ENCODE measurements at places on chromosomes 4 and X. TPM values are rescaled to one million over a fixed set of nuclear protein-coding genes. Genes with fewer than 3 reads are reported as not detected.

DNA sequence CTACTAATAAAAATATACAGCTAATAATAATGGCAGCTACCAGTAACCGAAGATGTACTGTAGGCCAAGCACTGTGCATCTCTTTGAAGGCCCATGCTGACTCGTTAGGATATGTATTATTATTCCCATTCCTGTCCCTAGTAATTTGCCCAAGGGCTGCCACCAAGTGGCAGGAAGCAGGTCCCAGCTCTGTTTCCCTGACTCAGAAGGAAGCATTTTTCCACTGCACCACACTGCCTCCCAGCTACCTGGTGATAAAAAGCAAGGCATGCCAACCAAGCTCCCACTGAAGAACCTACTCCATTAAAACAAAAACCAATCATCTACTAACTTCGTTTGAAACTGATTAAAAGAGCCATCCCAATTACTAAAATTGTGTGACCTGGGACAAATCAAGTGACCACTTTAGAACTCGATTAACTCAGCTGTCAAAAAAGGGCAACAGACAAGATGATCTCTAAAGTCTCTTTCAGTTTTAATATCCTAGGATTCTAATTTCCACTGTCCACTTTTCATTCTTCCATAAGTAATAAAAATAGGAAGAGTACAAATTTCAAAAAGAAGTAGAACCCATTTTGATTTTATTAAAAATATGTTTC, 24.3 kb upstream of the PGM2 start:
- H3K27me3 ChIP-seq = no peaks in the 10 kb centered on the region
- H3K4me3 ChIP-seq = no peak overlapping the region
- no peaks in the 10 kb centered on the region for H3K36me3 ChIP-seq
- no peak overlapping the region for H3K27ac ChIP-seq
- no peaks in the 10 kb centered on the region for H3K4me1 ChIP-seq
- DNase-seq = no peak

DNA sequence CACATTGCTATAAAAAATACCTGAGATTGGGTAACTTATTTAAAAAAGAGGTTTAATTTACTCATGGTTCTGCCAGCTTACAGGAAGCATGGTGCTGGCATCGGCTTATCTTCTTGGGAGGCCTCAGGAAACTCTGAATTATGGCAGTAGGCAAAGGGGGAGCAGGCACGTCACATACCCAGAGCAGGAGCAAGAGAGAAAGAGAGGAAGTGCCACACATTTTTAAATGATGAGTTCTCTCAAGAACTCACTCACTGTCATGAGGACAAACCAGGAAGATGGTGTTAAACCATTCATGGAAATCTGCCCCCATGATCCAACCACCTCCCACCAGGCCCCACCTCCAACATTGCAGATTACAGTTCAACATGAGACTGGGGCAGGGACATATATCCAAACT, 10.0 kb upstream of the AFF1 start:
- H3K4me3 ChIP-seq = no peak overlapping the region
- H3K4me1 ChIP-seq = no peaks in the 10 kb centered on the region
- H3K27me3 ChIP-seq = no peaks in the 10 kb centered on the region
- H3K36me3 ChIP-seq = no peaks in the 10 kb centered on the region
- H3K27ac ChIP-seq = no peak overlapping the region

GRCh38 chr4:153676984-153677383, 7.1 kb upstream of the TLR2 start:
- no peak overlapping the region for H3K4me3 ChIP-seq
- H3K27me3 ChIP-seq = no peaks in the 10 kb centered on the region
- DNase-seq = no peak
- no peak overlapping the region for H3K27ac ChIP-seq
- H3K36me3 ChIP-seq = no peaks in the 10 kb centered on the region
- no peaks in the 10 kb centered on the region for H3K4me1 ChIP-seq

GRCh38 chr4:87974856-87975462, 555 bp upstream of the SPP1 start:
- H3K27me3 ChIP-seq = peaks cover 3% of the 10 kb centered on the region
- peaks cover 8% of the 10 kb centered on the region for H3K4me1 ChIP-seq
- DNase-seq = no peak
- no peak overlapping the region for H3K4me3 ChIP-seq

DNA sequence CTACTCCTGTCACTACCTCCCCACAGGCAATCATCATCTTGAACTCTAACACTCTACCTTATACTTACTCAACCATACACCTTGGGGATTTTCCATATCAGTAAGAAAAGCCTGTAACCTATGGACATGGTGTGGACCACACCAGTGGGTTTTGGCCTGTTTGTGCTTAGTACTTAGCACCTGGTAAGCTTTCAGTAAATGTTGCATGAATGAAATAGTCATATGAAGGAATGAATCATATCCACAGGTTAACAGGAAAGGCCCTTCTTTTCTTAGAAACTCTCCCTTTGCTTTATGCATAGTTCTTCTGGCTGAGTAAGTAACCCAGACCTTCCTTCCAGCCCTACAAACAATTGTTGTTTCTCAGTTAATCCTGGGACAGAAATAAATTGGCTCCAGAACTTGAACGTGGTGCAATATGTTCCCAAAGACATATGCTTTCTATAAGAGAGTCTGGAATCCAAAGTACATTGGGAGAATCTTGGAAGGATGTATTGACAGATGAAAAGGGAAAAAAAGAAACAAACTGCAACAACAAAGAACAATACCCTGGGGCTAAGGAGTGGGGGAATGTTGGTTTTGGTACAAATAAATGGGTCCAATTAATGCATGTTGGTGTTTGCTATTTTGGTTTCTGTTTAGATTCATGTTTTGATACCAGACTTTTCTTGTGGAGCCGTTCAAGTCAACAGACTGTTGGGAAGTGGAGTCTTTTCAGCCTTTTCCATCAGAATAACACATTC, 27.8 kb downstream of the RASL11B start:
- no peaks in the 10 kb centered on the region for H3K36me3 ChIP-seq
- H3K27me3 ChIP-seq = no peaks in the 10 kb centered on the region
- no peak overlapping the region for H3K4me3 ChIP-seq
- no peaks in the 10 kb centered on the region for H3K4me1 ChIP-seq

DNA sequence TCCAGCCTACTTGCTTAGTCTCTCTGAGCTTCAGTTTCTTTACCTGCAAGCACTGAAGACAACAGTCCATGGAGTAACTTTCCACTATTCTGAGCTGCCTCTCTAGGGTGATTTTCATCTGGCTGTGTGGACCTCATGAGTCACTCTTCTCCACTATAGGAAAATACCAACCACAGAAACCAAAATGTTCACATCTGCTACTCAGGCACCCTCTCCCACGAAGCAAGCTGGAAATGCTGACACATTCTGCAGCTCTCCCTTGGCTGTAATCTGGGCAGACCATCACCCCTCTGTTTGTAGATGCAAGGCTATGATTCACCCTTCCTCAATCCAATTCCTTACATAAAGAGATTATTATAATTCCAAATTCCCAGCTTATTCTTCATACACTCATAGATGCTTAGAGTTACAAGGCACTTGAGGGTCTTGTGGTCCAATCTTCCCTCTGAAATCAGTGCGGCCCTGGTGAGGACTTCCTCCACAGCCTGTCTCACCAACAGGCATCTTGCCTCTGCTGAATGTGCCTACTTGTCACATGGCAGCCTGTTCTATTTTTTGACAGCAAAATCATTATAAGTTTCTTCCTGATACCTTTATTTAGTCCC, 97.0 kb upstream of the LNX1 start:
- H3K27ac ChIP-seq = no peak overlapping the region
- H3K27me3 ChIP-seq = no peaks in the 10 kb centered on the region
- no peaks in the 10 kb centered on the region for H3K36me3 ChIP-seq
- no peak for DNase-seq
- H3K4me1 ChIP-seq = no peaks in the 10 kb centered on the region

DNA sequence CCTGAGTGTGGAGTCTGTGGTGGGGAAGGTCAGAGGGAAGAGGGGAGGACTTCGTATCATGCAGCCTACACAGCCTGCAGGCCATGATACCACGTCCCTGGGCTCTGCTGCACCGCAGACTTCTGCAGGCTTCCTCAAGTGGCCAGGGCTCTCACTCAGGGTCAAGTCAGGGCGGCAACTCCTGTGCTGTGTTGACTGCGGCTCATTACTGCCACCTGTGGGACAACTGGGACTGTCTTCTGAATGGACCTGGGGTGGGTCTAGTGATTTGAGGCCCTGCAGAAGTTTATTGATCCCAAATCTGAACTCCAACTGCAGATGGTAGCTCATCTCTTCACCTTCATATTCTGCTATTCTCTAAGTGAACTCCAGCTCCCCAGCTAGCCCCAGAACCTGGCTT, 167.1 kb downstream of the NSUN7 start:
- no peak for DNase-seq
- no peak overlapping the region for H3K4me3 ChIP-seq
- no peaks in the 10 kb centered on the region for H3K36me3 ChIP-seq
- no peaks in the 10 kb centered on the region for H3K27me3 ChIP-seq

DNA sequence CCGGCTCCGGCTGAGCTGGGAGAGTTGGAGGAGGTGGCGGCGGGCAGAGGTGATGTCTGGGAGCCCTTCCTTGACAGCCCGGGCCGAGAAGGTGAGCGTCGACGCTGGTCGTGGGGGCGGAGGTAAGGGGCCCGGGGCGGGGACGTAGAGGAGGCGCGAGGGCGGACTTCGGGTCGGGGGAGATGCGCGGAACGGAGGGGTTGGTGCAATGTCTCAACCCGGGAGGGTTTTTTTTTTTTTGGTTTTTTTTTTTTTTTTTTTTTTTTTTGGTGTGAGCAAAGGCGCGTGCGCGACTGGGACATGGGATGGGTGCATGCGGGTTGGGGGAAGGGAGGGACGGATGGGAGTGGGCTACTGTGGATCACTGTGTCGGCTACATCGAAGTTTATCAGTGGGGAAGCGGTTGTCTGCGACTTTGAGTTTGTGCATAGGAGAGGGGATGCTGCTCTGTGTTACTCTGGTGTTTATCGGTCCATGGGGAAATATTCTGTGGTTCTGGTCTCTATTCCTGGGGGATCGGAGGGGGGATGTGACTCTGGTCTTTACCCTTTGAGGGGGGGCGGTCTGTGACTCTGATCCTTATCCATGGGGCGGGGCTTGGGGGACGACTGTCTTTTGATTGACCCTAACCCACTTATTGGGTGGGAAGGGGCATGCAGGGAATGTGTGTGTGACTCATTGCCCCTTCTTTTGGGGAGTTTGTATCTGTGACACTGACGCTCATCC, 537 bp downstream of the RBM10 start:
- peak overlapping the region; percentile 75 for H3K4me3 ChIP-seq
- H3K4me1 ChIP-seq = peaks cover 6% of the 10 kb centered on the region
- no peak for DNase-seq
- no peaks in the 10 kb centered on the region for H3K27me3 ChIP-seq

DNA sequence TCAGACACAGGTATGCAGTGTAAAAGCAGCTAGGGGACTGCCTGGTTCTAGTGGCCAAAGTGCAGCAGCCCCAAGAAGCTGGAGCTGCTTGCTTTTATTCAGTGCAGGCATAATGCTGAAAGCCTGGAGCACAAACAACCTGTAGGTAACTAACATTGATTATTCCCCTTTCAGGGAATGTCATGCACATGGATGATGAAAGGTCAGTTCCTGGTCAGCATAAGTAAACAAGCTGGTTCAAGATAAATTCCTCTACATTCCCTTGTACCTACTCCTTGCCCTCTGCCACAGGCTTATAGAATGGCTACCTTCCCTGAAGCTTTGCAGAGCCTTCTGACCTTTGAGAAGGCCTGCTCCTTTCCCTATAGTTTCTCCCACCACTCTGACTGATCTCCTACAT, 1318.5 kb upstream of the ADGRL3 start:
- no peak overlapping the region for H3K4me3 ChIP-seq
- no peaks in the 10 kb centered on the region for H3K4me1 ChIP-seq
- H3K27ac ChIP-seq = no peak overlapping the region

The NLGN3 gene
- total RNA-seq = 0.69 TPM

The ZBED1 gene
- 30.0 TPM for total RNA-seq

The PABPC5 gene
- not detected for total RNA-seq

The NALF2 gene
- total RNA-seq = 0.46 TPM

The IL1RAPL2 gene
- total RNA-seq = not detected

The MAGEA12 gene
- total RNA-seq = not detected

The CD38 gene
- 9.0 TPM for total RNA-seq

All from CD8-positive, alpha-beta memory T cell (primary cell).